ENCODE measurements at places on chromosomes 5 and 9.
A peak's percentile ranks its signal among the peaks of the same experiment; 100 is the strongest.

GRCh38 chr5:26482810-26483375, 555.5 kb downstream of the CDH9 start:
- DNase-seq = peak; percentile 32

- DNase-seq = no peak
Observed at GRCh38 chr5:164301708-164302107, 796.3 kb downstream of the MAT2B start.

- DNase-seq = no peak
Observed at GRCh38 chr9:113474360-113475028, 11.0 kb downstream of the RGS3 start.

- no peak for DNase-seq
Observed at GRCh38 chr9:114430457-114430856, 42.7 kb upstream of the AKNA start.

DNA sequence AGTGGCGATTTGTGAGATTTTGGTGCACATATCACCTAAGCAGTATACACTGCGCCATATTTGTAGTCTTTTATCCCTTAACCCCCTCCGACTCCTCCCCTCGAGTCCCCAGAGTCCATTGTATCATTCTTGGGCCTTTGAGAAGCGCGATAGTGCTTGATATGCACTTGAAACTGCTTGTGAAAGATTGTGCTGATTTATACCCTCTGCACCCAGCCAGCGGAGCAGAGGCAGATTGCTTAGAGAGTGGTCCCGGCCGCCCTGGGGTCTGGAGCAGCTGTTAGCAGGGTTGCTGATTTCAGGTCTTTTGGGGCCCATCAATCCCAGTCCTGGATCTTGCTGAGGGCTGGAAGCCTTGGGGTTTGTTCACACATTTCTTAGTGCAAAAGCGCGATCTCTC, 13.0 kb upstream of the FAM240B start:
- DNase-seq = no peak

DNA sequence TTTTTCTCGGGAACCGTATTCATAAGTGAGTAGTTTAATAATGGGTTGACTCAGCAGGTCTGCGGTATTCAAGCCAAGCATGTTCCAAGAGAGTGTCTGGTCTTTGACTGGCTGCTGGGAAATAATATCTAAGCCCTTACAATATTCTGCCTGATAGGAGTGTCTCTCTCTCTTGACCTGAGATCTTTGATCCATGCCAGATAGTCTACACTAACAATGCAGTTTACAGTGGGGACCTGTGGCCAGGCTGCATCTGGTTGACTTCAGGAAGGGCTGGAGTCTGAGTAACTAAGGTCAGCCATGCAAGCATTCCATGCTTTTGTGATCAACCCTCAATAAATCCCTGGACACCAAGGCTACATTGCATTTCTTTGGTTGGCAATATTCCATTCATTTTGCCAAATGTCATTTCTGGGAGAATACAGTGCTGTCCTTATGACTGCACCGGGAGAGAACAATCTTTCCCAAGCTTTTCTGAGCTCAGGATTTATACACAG, 195.5 kb downstream of the SEMA5A start:
- no peak for DNase-seq

DNA sequence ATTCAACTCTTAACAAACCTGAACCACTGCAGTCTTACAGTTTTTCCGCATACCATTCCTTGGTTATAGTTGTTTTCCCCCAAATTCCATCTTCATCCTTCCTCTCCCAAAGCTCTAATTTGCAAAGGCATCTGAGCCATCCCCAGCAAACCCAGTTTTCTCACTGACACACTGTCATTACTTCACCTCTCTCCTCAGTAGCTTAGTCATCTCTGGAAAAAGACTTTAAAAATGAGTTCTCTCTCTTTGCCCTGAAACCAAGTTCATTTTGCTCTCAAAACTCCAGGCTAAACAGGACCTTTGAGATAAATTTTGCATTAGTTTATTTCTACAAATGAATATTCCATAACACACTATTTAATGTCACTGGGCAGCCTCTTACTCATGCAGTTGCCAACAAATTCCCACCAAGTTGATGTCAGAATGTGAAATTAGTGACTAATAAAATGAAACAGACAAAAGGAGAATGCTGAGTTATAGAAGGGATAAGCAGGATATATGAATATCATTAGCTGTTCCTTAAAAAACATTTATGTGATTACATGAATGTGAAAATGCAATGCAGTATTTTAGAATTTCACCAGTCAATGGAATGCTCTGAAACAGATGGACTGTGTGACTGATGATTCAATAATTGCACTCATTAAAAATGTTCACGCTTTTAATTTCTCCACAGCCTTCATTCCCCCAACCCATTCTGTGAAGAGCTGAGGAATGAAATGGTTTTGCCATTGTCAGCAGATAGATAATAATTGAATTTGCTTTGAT, 107.4 kb upstream of the DMAC1 start:
- no peak for DNase-seq

DNA sequence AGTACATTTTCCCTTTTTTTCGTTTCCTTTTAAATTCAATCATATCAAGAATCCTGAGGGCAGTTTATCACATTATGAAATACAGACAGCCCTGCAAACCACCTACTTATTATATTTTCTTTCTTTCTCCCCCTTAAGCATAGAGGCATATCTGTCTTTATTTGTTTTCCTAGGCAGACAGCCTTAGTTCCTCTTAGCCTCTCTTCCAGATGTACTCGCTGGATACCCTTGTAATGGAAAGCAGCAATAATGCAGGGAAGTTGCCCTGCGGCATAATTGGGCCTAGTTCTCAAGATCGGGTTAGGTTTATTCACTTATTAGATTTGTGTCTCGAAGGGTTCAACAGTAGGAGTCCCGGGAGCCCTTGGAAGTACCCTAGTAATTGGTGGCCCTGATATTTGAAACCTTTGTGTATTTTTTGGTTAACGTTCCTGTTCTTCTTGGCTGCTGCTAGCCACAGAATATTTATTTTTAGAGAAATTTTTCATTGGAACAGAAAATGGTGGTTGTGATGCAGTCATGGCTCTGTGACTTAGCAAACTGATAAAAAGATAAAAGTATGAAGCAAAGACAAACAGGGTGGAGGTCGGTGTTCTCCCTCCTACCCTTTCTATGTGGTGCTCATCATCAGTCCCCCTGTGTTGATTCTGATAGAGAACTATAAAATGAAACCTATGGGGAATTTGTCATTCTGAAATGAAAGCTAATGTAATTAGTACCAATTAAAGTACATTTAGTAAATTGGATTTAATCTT, 6.4 kb downstream of the TLE4 start:
- DNase-seq = no peak

GRCh38 chr5:146521403-146522106, 5.6 kb upstream of the GPR151 start:
- DNase-seq = no peak

DNA sequence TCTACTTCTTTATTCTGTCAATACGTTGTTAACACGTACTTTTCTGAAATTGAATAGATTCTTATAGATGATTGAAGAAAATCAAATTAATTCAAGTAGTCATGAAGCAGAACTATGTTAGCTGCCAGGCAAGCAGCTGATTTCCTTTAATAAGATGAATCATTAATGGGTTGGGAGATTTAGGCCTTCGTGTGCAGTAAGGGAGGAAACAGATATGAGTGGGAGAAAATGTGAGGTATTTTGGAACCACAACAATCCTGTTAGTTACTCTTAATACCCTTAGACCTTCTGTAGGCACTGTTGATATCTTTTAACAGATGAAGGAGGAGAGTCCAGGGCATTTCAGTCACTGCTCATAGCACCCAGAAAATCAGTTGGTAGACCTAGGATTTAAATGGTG, 121.0 kb downstream of the AOPEP start:
- DNase-seq = no peak

- no peak for DNase-seq
Observed at GRCh38 chr9:112624711-112625707, 92.9 kb downstream of the INIP start.

DNA sequence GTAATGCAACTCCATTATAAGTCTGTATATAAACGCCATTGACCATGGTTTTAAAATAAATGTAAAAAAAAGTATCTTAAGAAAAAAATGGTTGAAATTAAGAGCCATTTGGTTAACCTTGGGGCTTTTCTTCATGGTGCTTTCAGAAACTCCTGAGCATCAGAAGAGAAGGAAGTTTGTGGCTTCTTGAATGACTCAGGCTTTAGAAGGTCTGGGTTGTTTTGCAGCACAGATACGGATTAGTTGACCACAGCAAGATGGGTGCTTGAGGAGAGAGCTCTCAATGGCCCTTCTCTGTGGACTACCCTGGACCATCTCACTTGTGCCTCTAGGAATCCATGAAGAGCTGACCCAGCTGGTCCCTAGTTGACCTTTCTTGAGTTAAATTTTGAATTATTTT, 189.5 kb downstream of the TMEM38B start:
- DNase-seq = peak; percentile 58

DNA sequence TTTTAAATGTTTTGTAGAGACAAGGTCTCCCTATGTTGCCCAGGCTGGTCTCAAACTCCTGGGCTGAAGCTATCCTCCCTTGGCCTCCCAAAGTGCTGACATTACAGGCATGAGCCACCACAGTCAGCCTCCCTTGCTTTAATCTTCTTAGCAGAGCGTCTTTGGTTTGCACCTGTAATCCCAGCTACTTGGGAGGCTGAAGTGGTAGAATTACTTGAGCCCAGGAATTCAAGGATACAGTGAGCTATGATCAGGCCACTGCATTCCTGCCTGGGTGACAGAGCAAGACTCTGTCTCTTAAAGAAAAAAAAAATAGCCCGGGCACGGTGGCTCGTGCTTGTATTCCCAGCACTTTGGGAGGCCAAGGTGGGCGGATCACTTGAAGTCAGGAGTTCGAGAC, 27.8 kb downstream of the UBE2D2 start:
- DNase-seq = no peak

GRCh38 chr9:107394264-107394663, 95.3 kb downstream of the KLF4 start:
- no peak for DNase-seq

GRCh38 chr5:107483231-107484024, 187.3 kb downstream of the EFNA5 start:
- no peak for DNase-seq

GRCh38 chr5:56291661-56292374, 58.7 kb upstream of the ANKRD55 start:
- no peak for DNase-seq

- DNase-seq = no peak
Observed at GRCh38 chr5:176614805-176615478, 5.0 kb upstream of the GPRIN1 start.

DNA sequence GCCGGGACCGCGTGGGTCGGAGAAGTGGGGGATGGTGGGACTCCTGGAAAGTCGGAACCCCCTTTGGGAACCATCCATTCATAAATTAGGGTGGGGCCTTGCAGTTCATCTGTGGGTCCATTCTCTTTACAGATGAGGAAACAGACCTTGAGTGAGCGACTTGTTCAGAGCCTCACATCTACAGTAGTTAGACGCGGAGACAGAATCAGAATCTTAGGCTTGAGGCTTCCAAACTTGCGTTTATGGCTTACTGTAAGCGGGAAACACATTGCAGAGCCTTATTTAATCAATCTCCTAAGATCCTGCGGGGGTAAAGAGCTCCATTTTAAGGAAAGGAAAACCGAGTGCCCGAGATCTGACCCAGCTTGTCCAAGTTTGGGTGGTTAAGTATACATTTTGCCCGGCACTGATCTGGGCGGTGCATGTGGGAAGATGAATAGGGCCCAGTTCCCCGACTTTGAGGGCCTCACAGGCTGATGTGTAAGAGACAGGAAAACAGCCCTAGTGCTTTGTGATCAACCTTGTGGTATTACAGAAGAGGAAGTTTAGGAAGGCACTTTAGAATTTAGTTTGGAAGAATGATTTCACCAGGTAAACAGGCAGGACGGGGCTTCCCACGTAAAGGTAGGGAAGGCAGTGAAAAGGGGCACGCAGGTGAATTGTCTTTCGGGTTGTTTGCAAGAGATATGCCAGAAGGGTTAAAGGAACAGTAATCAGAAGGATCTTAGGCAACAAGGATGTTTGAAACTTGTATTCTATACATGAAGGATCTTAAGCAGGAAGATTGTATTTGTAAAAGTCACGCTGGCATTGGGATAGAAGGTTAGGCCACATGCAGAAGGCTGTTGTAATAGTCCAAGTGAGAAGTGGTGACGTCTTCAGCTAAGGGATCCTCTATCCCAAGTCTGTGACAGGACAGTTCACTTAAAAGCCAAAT, 744 bp downstream of the TARS1 start:
- DNase-seq = peak; percentile 72

GRCh38 chr9:117858561-117858960, 154.4 kb downstream of the TLR4 start:
- no peak for DNase-seq

DNA sequence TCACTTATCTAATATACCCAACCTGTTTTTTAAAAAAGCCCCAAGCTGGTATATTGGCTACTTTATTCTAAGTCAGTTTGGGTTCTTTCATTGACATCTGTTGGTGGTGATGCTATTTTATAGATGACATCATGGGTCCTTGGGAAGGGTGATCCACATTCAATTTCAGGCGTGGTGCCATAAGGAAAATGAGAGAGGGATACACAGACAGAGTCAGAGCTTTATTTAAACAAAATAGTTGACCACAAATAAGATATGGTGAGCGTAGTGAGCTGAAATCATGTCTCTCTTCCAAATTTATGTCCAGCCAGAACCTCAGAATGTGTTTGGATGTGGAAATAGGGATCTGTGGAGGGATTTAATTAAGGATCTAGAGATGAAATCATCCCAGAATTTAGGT, 302.4 kb downstream of the MAT2B start:
- no peak for DNase-seq

- DNase-seq = no peak
Observed at GRCh38 chr9:18639911-18640310, 166.0 kb downstream of the ADAMTSL1 start.

GRCh38 chr9:98805506-98806272, 1.8 kb upstream of the GALNT12 start:
- DNase-seq = no peak

- no peak for DNase-seq
Observed at GRCh38 chr9:136840140-136840876, 2.0 kb upstream of the AJM1 start.

DNA sequence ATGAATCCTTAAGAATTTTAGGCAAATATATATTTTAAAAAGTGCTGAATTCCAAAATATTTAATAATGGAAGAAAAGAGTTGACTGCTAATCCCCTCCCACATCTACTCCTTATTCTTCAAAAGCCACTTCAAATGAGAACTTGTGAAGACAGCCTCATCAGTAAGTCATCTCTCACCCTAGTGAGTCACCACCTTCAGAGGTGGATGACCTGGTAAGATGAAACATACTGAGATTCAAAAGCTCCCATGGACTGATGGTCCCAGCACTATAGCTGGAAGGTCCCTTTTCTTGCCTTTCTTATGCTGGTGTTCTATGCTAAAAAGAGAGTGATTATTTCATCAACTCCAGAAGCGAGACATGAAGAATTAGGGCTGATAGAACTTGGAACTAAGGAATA, 37.8 kb upstream of the SPDL1 start:
- DNase-seq = no peak

DNA sequence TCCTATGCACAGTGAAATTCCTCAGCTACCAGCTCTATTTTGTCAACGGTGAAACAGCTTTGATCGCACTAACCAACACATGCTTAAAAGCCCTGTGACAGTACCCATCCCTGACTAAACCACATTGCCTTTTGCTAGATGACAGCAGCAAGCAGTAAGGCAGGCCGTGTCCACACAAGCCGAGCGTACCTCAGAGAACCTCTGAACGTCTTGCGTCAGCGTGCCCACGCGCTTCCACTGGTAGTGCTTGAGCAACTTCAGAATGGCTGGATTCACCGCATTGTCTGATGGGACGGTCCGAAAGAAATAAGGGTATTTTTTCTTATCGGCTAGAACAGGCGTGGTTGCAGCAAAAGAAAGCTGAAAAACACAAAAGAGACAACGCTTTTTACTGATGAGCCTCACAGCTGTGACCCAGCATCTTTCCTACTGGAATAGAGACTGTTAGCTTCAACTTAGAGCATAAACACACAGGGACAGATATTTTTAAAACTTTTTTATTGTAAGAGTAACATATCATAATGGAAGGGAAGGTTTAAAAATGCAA, 167.0 kb downstream of the GABBR2 start:
- DNase-seq = no peak

All from KBM-7 (cell line).